Activated naive CD4-positive, alpha-beta T cell treated with anti-CD3 and anti-CD28 coated beads for 36 hours (primary cell): ENCODE measurements at places on chromosomes 2 and 18. TPM values are rescaled to one million over a fixed set of nuclear protein-coding genes. Genes with fewer than 3 reads are reported as not detected.

GRCh38 chr2:215998636-215999035, 14.7 kb downstream of the MREG start:
- DNase-seq, result no peak

- no peak for DNase-seq
Measured at GRCh38 chr2:16644221-16644925, 21.3 kb downstream of the CYRIA start.

GRCh38 chr18:79203017-79203605, 133.9 kb downstream of the ATP9B start:
- DNase-seq, result peak; percentile 60

GRCh38 chr2:12730265-12730664, 13.5 kb downstream of the TRIB2 start:
- DNase-seq, result no peak

DNA sequence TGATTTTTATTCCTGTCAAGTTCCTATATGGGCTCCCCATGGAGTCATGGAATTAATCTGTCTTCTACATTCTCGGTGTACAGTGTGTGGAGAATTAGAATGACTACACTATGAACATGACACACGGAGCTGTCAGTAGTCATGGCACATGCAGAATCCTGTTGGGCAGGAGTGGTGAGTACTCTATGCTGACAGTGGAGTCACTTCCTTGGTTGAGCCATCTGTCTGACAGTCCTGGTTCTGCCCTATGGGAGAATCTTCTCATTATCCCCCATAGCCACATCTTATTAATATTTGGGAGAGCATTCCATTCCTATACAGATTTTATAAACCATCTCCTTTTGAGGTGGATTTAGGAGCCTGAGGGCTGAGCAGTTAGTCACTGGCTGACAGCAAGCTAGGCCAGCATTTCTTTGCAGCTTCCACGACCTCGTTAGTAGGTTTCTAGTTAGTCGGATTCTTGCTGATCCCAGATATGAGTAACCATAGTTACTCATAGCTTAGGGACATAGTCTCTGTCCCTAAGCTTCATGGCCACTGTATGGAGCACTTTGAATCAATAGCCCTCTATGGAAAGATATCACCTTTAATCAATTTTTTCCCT, 90.6 kb downstream of the MDH1 start:
- no peak for DNase-seq

GRCh38 chr18:54904581-54904980, 54.7 kb downstream of the CCDC68 start:
- DNase-seq, result no peak

DNA sequence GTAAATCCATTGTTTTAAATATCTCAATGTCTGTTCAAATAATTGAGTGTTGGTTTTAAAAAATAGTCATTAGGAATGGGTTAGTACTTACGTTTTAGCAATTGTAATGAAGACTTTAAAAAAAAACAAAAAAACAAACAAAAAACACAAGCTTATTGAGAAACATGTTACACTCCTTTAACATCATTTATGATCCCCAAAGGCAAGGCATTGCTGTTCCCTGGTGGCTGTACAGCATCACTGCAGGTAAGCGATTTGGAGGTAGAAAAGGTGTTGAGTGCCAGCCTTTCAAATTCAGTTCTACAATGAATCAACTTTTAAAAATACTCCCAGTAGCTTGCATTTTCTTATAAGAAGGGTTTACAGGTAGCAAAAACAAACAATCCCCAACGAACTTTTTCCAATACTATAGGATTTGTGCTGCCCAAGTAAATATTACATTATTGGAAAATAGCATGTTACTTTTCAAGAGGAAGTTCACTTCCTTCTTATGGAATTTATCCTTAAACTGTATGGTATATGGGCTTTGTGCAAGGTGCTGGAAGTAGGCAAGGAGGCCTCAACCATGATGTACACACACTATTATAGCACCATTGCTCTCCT, 27.5 kb downstream of the CNRIP1 start:
- peak; percentile 16 for DNase-seq

The LRRFIP1 gene
- 155 TPM for total RNA-seq

The DPP10 gene
- not detected for total RNA-seq

GRCh38 chr2:201219328-201220096, 36.6 kb downstream of the CASP10 start:
- no peak for DNase-seq

GRCh38 chr2:15636972-15637785, 45.5 kb downstream of the DDX1 start:
- peak; percentile 81 for DNase-seq

The ACADL gene
- total RNA-seq, result not detected

DNA sequence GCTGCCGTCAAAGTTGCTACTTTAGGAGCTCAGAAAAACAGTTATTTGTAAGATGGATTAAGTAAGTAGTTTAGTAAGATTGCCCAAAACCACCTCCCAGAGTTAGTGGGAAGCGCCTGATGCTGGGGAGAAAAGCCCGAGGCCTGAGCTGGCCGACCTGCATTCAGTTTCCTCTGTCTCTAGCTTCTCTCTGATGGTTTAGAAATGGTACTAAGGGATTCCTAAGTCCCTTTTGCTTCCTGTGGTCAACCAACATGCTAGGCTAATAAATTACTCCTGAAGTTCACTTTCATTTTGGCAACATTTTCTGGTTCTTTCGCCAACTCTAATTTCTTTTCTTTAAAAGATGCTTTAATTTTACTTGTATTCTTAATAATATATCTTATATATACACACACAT, 60.1 kb downstream of the ASAP2 start:
- no peak for DNase-seq
